Activated CD4-positive, alpha-beta T cell treated with anti-CD3 and anti-CD28 coated beads, Interleukin-2, amount 10 ng/mL, durations not matched to agents 7 days and 5 days (primary cell): ENCODE measurements at places on chromosomes 2 and 18. TPM values are rescaled to one million over a fixed set of nuclear protein-coding genes. Genes with fewer than 3 reads are reported as not detected.
A peak's percentile ranks its signal among the peaks of the same experiment; 100 is the strongest.

The TRAF3IP1 gene
- total RNA-seq = 9.2 TPM

GRCh38 chr18:72692086-72692485 lies 147.9 kb upstream of the CBLN2 start:
- no peak for DNase-seq
- H3K27ac ChIP-seq = no peak overlapping the region
- H3K27me3 ChIP-seq = no peaks in the 10 kb centered on the region
- no peaks in the 10 kb centered on the region for H3K36me3 ChIP-seq
- H3K4me1 ChIP-seq = no peaks in the 10 kb centered on the region

- H3K4me3 ChIP-seq = no peak overlapping the region
- no peak overlapping the region for H3K27ac ChIP-seq
- H3K36me3 ChIP-seq = no peaks in the 10 kb centered on the region
- H3K4me1 ChIP-seq = no peaks in the 10 kb centered on the region
Measured at GRCh38 chr2:2229626-2230432, 101.2 kb downstream of the MYT1L start.

GRCh38 chr18:80034852-80035406 lies 695 bp downstream of the RBFA start:
- no peak for DNase-seq
- peaks cover 31% of the 10 kb centered on the region for H3K4me1 ChIP-seq
- H3K36me3 ChIP-seq = peaks cover 18% of the 10 kb centered on the region
- H3K27ac ChIP-seq = peak overlapping the region; percentile 87
- peak overlapping the region; percentile 94 for H3K4me3 ChIP-seq

GRCh38 chr2:101395545-101396315 lies 8.4 kb upstream of the CREG2 start:
- no peaks in the 10 kb centered on the region for H3K4me1 ChIP-seq
- no peak overlapping the region for H3K27ac ChIP-seq
- no peaks in the 10 kb centered on the region for H3K36me3 ChIP-seq
- H3K27me3 ChIP-seq = peaks cover 15% of the 10 kb centered on the region
- no peak for DNase-seq
- no peak overlapping the region for H3K4me3 ChIP-seq

DNA sequence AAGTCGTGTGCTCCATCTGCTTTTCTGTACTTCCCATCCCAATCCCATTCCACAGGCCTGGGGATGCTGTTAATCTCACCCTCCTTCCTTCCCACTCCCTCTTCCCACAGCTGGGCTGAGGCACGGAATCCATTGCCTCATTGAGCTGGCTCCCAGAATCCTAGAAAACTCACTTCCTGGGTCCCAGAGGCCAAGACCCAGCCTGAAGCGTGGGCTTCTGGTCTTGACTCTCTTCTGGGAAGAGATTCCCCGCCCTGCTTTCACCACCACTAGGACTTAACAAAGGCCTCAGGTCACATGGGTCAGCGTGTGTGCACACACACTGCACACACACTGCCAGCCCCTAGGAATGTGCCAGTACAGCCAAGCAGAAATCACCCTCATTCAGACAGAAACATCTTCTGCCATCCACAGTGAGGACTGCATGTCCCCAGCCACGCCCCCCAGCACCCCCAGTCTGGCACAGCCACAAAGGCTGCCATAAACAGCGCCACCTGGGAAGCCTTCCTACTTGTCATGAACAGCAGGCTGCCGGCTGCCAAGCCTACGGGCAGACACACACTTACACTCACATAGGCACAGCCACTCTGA lies 165.8 kb downstream of the TNS1 start:
- no peak overlapping the region for H3K4me3 ChIP-seq
- no peaks in the 10 kb centered on the region for H3K36me3 ChIP-seq
- no peaks in the 10 kb centered on the region for H3K4me1 ChIP-seq
- no peak for DNase-seq

DNA sequence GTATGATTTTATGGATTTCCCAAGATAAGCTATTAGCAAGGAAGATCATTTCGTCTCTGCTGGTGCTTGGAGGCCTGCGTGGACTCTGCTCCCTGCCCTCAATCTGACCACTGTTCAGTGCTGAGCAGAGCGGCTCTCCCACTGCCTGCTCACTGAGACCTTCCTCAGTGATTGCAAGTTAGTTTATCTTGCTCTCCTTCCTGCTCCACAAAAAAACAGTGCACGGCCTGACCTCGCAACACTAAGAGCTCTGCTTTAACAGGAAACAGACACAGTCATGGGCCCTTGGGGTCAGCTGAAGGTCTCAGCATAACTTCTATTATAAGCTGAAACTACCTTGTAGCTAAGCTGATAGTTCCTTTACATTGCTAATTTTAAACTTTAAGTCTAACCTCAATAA lies 53.1 kb downstream of the PRELID3A start:
- no peak overlapping the region for H3K27ac ChIP-seq
- H3K4me1 ChIP-seq = no peaks in the 10 kb centered on the region
- DNase-seq = no peak
